ENCODE measurements at places on chromosomes 3 and 15.

DNA sequence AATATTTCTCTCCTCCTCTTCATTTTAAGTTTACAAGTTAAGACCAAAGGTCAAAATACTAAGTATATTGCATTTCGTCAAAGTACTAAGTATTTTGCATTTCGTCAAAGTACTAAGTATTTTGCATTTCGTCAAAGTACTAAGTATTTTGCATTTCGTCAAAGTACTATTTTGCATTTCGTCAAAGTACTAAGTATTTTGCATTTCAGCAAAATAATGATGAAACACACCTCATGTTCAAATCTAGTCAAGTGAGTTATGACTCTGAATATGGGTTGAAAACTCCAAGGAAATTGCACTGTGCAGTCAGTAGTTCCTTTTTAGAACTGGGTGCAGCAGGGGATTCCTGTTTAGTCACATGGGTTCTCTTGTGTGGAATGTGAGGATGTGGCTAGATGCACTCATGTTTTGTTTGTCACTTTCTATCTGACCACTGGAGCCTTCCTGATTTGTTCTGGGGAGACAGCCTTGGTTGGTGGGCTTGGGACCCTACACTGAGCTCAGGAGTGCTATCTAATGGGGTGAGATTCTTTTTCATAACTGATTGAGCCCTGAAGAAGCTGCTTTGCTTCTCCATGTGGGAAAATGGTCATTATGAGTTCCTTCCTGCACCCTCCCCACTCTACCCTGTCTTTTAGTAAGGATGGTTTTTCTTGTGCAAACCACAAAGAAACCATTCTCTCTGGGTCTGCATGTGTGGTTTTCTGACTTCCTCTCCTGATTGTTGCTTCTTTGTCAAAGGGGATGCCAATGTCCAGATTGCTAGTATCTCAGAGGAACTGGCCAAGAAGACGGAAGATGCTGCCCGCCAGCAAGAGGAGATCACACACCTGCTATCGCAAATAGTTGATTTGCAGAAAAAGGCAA is 73.4 kb downstream of the CCK start:
- DNase-seq, result no peak

- DNase-seq, result no peak
These were observed 47.4 kb downstream of the SEMA6D start for GRCh38 chr15:47764666-47765065.

- DNase-seq, result no peak
These were observed 269.7 kb upstream of the THRB start for GRCh38 chr3:24764236-24764915.

GRCh38 chr3:140323561-140323960 is 354.3 kb upstream of the TRIM42 start:
- no peak for DNase-seq

DNA sequence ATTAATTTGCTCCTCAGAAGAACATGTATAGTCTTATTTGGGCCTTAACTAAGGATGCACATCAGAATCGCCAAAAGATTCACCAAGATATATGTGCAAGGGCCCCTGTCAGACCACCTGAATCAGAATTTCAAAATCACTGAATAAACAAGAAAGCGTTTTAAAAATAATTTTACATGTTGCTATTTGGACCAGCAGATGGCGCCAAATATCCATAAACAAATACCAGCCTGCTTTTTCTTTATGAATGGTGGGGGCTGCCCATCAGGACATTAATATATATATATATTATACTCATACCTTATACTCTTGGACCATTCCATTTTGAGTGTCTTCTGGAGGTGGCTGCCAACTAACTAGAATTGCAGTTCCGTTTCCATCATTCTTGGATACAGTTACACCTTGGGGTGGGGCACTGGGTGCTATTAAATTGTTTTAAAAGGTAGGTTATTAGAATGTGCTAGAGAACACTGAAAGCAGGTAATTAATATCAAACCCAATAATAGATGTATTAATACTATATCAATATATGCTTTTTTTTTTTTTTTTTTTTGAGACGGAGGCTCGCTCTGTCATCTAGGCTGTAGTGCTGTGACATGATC is 1108.3 kb downstream of the ROBO1 start:
- no peak for DNase-seq

GRCh38 chr3:96039632-96040031 is 774.8 kb upstream of the EPHA6 start:
- no peak for DNase-seq

DNA sequence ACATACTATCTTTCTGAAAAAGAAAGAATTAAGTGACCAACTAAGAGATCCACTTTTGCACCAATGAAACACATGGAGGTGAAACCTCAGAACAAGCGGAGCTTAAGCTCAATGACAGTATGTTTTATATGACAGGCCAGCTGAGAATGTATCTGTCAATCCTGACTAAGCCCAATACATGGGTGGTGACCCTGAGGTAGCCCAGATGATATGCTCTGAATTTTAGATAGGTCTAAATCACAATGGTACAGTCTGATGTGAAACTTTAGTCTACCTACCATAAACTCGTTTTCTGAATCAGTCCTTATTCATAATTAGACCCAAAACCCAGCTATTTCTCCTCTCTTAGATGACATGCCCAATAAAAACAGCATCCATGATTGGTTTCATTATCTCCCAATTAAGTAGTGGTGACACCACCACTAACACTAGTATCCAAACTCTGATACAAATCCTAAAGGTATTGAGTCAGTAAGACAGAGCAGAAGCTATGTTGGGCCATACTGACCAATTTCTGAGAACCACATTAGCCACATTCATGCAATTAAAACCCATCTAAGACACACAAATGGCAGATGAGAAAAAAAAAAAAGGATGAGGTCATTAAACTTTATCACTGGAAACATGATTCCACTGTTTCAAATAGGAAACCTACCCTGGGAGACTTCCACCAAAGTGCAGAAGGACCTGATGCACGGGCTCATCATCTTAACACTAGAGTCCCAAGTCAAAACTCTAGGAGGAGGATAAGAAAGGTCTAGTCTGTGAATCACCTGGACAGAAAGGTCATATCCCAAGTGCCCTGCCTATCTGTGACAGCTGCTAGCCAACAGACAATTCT is 20.6 kb downstream of the CMTM6 start:
- no peak for DNase-seq

DNA sequence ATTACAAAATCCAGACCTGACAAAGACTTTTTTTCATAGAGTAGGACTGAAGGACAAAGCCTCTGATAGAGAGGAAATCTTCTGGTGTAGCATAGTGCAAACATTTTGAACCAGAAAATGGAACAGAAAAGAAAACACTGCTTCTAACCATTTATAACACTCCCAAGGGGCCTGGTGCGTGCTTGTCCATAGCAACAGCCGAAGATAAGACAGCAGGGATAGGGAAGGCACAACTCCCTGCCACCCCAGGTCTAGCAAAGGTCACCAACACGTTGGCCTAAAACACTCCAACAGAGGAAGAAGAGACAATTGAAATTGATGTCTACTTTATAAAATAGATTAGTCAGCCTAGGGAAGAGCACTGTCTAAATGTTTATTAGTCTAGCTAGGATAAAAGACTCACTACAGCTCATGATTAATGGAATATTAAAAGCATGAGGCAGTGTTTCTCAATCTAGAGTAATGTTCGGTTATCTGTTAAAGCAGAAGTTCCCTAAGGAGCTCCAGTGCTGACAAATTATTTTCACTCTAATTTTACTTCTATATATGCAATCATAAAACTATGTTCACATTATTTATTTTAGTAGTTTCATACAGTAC is 145.2 kb downstream of the P3H2 start:
- DNase-seq, result no peak

- DNase-seq, result no peak
These were observed 13.3 kb downstream of the MYD88 start for GRCh38 chr3:38151667-38152265.

GRCh38 chr3:140573011-140573410 is 104.9 kb upstream of the TRIM42 start:
- DNase-seq, result no peak

GRCh38 chr3:4821975-4822374 is 157.3 kb upstream of the BHLHE40 start:
- DNase-seq, result no peak

- no peak for DNase-seq
These were observed 34.6 kb upstream of the FGD5 start for GRCh38 chr3:14784087-14784681.

GRCh38 chr15:72306211-72306785 is 13.7 kb downstream of the CELF6 start:
- no peak for DNase-seq

DNA sequence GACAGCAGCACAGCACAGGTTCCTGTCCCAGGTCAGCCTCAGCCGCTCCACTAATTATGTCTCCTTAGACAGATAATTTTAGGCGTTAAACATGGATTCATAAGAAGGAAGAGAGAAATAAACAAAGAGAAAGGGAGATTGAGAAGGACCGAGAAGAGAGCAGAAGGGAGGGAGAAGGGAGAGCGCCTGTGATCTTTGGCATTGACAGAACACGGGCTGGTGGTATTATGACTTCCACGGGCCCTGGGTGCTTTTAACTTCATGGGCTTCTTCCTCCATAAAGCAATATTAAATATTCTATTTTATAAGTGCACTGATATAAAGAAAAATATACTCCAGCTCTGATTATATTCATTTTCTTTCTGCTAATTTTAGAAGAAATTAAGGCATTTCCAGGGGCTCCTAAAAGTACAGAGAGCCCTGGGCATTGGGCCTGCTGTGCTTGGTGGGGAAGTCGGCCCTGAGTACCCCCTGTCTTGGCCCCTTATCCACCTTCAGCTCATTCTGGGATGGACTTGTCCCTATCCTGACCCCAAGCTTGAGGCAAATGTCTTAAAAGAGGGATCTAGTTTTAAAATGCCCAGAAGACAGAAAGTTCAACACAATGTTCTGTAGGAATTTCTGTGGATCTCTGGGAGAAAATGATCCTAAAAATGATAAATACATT is 135.3 kb downstream of the MEX3B start:
- no peak for DNase-seq

DNA sequence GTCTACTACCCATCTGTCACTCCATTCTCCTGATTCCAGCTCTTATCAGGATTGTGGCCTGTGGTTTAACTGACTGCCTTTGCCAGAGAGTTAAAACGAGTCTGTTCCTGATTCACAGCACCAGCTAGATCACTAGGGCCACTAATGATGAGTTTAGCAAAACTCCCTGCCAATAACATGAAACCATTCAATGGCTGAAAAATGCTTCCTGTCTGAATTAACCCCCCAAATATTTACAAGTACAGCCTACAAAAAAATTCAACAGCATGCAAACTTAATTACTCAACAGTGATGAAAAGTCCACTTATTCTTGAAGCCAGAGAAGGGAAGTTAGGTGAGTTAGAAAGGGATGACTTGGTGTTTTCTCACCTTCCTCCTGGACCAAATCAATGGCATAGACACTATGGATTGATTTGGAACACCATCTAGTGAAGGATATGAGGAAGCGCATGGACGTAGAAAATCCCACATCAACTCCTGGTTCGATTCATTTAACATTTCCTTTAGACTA is 141.4 kb downstream of the TGFBR2 start:
- no peak for DNase-seq

DNA sequence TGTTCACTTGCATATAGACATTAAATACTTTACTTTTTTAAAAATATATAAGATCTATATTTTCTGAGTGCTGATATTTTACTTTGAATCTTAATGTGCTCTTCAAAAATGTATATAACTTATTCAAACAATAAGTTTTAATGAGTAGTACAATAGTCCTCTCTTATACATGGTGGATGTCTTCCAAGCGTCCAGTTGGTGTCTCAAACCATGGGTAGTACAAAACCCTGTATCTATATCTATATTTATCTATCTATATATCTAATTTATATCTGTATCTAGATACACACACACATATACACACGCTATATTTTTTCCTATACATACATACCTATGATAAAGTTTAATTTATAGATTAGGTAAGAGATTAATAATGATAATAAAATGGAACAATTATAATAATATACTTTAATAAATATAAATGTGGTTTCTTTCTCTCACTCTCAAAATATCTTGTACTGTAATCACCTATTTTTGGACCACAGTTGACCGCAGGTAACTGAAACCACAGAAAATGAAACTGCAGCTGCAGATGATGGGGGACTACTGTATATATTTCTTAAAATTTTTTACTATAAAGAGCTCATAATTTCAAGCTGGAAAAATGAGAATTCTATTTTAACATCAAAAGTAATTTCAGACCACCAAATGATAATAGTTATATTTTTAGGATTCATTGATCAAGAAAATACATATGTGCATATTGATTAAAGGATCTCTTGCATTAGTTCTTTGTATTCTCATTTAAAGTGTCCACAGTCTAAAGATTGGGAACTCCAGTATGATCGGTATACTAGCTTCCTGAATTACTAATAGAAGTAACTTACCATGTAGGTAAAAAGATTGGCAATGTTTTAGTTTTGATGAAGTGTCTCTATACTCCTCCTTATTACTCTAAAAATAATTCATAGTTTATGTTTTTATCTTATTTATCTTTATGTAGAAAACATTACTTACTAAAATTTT is 215.1 kb upstream of the MLF1 start:
- DNase-seq, result no peak

- DNase-seq, result no peak
These were observed 163.7 kb downstream of the PLD1 start for GRCh38 chr3:171646357-171647133.

DNA sequence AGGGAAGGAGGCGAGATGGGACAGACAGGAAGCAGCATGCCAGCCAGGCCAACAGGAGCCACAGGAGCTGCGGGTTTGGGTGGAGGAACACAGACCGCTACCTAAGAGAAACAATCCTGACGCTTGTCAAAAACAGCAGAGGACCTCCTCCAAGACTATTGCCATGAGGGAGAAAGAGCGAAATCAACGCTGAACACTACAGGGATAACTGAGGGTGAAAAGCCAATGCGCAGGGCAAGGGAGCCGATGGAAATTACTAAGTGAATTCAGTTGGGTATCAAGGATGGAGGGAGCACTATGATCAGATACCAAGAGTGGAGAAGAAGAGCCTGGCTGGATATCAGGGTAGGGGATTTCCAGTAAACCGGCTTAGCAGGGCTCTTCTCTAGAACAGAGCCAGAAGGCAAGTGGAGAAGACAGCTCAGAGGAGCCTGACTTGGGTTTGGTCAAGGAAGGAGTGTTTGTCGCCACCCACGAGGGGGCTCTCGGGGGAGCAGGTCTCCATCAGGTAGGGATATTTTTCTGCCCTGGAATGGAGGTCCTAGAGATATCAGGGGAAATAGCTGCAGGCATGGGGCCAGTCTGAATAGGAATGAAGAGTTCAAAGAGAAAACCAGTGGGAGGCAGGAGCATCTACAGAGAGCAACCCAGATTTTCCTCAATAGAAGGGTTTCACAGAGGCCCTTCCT is 48.4 kb downstream of the SLC41A3 start:
- no peak for DNase-seq

- no peak for DNase-seq
These were observed 244.9 kb downstream of the FAM43A start for GRCh38 chr3:194930377-194931204.

GRCh38 chr15:66565741-66566144 is at the start of gene LCTL:
Gene LCTL, minus strand, starts transcription at chr15:66565998. Its CDS starts 633 bp downstream, at chr15:66565365.
- DNase-seq, result no peak

All from cortex of kidney (tissue), 1 donor.